ENCODE measurements at places on chromosomes 16 and 17.
A peak's percentile ranks its signal among the peaks of the same experiment; 100 is the strongest.

GRCh38 chr17:37701496-37701898 is 43.4 kb downstream of the HNF1B start:
- peak; percentile 88 for DNase-seq

GRCh38 chr17:27609611-27610303 is 21.2 kb upstream of the LGALS9 start:
- no peak for DNase-seq

- no peak for DNase-seq
These were observed 239.0 kb downstream of the SOX9 start for GRCh38 chr17:72359811-72360210.

GRCh38 chr17:78891406-78892061 is 11.5 kb downstream of the CEP295NL start:
- DNase-seq: no peak

DNA sequence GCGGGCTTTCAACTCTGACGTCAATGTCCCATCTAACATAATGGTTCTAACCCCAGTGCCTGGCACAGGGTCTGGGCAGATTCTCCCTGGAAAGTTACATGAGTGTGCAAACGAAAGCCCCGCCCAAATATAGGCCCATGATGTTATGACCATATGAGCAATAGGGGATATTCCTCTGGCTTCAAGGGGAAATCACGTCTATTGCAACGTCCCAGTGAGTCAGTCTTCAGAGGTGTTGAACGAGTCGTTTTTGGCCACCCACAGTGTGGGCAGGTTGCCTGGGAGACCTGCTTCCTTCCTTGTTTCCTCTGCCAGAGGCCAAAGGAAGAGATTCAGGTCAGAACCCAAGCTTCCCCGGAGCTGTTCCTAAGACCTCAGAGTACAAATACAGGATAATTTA is 30.3 kb downstream of the PIK3R5 start:
- DNase-seq: no peak

- no peak for DNase-seq
These were observed 484.9 kb upstream of the WSB1 start for GRCh38 chr17:26809033-26809432.

- DNase-seq: no peak
These were observed 2.3 kb upstream of the BORCS6 start for GRCh38 chr17:8192070-8192815.

GRCh38 chr17:53950207-53950857 is 127.6 kb downstream of the KIF2B start:
- no peak for DNase-seq

GRCh38 chr17:45040459-45040858 is 11.0 kb downstream of the DCAKD start:
- DNase-seq: no peak

- no peak for DNase-seq
These were observed 11.6 kb downstream of the FBXL19 start for GRCh38 chr16:30934827-30935557.

DNA sequence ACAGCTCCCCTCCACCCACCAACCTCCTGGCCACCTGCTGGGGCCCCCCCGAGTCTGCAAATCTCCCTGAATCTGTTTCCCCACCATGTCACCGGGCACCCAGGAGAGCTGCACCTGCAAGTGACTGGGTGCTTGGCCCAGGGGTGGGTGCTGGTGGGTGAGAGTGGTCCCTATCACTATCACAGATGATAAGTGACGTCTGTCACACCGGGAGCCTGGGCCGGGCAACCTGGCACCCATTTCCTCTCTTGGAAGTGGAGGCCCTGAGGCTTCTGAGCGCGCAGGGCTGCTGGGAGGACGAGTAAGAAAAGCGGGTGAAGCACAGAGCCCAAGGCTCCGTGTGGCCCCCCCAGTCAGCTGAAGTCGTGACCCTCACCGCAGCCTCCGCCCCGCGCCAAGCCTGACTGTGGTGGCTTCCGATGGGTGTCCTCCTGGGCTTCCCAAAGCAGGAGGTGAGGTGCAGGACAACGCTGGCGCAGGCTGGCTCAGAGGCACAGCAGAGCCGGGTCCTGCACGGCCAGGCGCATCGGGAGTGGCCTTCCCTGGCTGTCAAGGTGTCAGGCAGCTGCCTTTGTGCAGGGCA is 21.0 kb upstream of the ACSF3 start:
- DNase-seq: no peak

GRCh38 chr16:72286936-72287620 is 115.1 kb upstream of the PMFBP1 start:
- DNase-seq: no peak

- DNase-seq: no peak
These were observed 149.2 kb upstream of the TBX2 start for GRCh38 chr17:61250335-61250890.

GRCh38 chr16:19291475-19291874 is 5.9 kb downstream of the CLEC19A start:
- no peak for DNase-seq

DNA sequence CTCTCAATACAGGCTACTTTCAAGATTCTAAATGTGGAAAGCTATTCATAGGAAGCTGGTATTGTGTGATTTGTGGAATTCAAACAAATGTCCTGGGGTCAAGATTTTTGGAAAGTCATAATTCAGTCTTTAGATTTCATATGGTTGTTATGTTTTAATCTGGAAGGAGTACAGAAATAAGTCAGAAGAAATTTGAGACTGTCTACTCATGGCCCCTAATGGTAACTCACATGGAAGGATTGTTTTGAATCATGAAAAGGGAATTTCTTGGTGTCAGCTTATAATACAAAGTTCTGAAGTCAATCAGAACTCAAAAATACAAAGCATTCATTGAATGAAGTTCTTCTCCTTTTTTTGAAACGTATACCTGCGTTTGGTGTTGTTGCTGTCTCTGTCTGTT is 3.1 kb downstream of the KCNJ2 start:
- DNase-seq: no peak

- no peak for DNase-seq
These were observed 578.7 kb upstream of the CDH11 start for GRCh38 chr16:65700596-65700995.

GRCh38 chr16:1975432-1976215 is 3.8 kb downstream of the TBL3 start:
- DNase-seq: no peak

DNA sequence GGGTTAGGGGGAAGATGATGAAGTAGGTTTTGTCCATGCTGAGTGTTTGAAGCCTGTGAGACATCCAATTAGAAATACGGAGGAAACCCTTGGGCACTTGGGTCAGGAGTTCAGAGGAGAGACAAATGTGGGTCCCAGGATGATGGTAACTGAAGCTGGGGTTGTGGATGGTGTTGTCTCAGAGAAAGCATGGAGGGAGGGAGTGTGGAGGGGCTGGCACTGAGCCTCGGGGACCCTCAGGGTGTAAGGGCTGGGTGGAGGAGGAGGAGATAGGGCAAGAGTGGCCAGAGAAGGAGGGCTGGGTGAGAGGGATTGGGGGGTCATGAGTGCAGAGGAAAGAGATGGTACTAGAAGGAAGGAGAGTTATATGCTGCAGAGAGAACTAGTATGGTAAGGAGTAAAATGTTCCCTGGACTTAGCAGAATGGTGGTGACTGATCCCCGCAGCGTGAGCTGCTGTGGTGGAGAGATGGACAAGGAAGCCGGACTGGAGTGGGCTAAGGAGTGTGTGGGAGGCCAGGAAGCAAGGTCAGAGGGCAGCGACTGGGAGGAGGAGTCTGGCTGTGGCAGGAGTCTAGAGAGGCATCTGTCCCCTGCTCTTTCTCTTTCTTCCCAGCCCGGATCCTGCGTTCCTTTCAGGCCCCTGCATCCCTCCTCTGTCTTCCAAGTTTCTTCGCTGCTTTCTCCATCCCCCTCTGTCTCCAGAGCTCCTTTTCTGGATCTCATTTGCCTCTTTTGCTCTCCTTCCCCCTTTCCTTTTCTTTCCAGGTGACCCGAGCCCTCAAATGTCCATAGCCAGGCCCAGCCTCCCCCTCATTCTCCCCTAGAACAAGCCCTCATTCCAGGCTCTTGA is 3.9 kb upstream of the COL1A1 start:
- no peak for DNase-seq

- DNase-seq: no peak
These were observed 276.1 kb downstream of the SNX29 start for GRCh38 chr16:12252616-12253015.

GRCh38 chr16:86681031-86681756 is 102.8 kb downstream of the FOXL1 start:
- no peak for DNase-seq

- DNase-seq: no peak
These were observed 124.5 kb upstream of the ZFHX3 start for GRCh38 chr16:73172241-73172972.

GRCh38 chr16:73347500-73348375 is 299.8 kb upstream of the ZFHX3 start:
- DNase-seq: no peak

GRCh38 chr17:6195123-6195522 is 124.9 kb downstream of the WSCD1 start:
- DNase-seq: no peak

GRCh38 chr16:83200005-83200779 is 573.4 kb downstream of the CDH13 start:
- no peak for DNase-seq

DNA sequence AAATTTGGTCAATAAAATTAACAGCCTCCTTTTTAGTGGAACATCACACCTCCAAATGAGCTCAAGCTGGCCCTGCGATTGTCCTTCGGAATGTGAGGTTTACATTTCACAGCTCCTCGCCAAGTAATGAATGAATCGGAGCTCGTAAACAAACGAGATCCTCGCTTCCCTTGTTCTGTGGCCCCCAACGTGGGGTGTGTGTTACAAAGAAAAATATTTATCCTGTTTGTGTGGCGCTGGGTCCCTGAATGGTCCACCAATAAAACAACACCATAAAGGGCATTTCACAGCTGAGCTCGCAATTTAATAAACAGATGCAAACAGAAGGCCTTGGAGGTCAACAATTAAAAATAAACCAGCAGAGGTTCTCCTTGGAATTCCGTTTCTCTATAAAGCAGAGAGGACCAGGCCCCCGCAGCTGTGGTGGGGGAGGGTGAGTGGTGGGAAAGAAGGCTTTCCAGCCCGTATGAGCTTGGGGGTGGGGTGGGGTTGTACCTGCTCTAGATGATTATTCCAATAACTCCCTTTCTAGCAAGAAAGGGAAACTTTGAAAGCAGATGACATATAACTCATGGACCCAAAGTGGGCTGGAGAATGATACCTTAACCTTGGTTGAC is 393.9 kb upstream of the SALL1 start:
- DNase-seq: no peak

DNA sequence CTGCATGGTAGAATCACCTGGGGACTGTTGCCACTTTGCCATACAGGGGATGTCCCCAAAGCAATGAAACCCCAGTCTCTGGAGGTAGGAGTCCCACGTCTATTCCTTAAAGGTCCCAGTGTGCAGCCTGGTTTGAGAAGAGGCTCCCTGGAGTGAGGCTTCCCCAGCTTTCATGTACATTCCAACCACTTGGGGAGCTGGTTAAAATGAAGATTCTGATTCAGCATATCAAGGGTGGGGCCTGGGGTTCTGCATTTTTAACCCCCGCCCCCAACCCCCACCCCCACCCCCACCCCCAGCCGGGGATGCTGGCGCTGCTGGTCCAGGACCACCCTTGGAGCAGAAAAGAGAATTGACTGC is 241.2 kb downstream of the FOXL1 start:
- no peak for DNase-seq

GRCh38 chr16:4679850-4680636 is 13.3 kb upstream of the NUDT16L1 start:
- DNase-seq: no peak

DNA sequence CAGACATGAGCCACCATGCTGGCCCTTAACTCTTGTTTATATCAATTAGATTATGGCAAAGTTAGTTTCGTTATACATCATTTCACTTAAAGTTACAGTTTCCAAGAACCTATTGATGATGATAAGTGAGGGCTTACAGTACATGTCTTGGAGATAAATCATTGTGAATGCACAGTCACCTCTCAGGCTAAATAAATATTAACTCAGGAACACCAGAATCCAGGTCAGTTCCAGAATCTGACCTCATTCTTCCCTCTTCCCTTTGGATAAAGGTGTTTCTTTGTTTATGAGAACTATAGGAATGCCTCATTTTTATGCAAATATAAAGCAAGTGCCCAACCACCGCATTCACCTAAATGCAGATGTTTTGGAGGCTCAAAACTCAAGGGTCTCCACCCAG is 48.4 kb upstream of the CRYM start:
- no peak for DNase-seq

DNA sequence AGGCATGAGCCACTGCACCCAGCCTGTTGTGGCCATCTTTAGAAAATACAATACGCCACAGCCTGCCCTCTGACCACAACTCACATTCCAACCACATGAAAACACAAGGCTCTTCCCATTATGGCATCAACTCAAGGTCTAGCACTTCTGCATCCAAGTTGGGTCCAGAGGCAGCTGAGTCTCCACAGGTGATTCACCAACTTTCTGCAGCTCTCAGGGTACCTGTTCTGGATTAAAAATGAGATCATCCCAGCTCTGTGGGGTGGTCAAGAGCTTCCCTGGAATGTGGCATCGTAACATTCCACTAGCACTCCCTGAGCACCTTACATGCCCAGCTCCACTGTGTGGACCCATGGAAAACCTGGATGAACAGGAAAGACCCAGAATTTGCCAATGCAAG is 9.9 kb upstream of the GUCY2D start:
- no peak for DNase-seq

DNA sequence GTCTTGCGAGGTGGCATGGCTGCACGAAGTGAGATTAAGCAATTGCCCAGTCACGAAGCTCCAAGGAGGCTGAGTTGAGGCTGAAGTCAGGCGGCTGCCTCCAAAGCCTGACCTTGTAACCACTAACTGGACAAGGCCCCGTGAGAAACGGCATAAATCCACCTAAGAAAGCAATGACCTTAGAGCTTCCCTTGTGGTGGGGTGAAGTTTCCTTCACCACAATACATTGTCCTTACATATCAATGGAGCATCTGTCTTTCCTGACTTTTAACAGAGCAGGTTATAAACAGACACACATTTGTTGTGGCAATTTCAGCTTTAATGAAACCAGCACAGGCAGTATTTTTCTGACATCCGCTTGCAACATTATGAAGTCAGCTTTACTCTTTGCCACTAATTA is 2.5 kb upstream of the MED9 start:
- no peak for DNase-seq

GRCh38 chr17:43344685-43345084 is 54.1 kb upstream of the ARL4D start:
- DNase-seq: no peak

GRCh38 chr16:31427441-31428278 is 500 bp downstream of the COX6A2 start:
- no peak for DNase-seq

GRCh38 chr17:31558748-31559583 is 167.5 kb downstream of the RAB11FIP4 start:
- DNase-seq: peak; percentile 56
